ENCODE measurements at places on chromosomes 11 and 22. TPM values are rescaled to one million over a fixed set of nuclear protein-coding genes. Genes with fewer than 3 reads are reported as not detected.

DNA sequence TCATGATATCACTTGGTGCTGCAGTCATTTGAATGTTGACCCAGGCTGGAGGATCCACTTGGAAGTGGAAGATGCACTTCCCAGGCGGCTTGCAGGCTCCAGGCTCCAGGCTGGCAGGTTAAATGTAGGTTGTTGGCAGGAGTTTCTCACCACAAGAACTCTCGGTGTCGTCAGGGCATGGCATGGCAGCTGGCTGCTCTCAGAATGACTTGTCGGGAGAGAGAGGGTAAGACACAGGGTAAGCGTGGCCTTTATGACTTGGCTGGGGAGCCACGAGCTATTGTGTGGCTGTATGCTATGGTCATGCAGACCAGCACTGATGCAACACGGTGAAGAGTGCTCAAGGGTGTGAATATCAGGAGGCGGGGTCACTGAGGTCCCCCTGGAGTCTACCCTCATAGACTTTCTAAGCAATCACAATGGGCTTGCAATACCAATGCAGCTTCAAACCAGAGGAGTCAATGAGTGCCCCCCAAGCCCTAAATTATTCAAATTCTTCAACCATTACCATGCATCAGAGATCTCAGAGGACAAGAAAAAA lies 1027.7 kb downstream of the OPCML start:
- no peak for DNase-seq

- DNase-seq = no peak
Observed at GRCh38 chr11:109783840-109784239, 309.4 kb upstream of the ZC3H12C start.

DNA sequence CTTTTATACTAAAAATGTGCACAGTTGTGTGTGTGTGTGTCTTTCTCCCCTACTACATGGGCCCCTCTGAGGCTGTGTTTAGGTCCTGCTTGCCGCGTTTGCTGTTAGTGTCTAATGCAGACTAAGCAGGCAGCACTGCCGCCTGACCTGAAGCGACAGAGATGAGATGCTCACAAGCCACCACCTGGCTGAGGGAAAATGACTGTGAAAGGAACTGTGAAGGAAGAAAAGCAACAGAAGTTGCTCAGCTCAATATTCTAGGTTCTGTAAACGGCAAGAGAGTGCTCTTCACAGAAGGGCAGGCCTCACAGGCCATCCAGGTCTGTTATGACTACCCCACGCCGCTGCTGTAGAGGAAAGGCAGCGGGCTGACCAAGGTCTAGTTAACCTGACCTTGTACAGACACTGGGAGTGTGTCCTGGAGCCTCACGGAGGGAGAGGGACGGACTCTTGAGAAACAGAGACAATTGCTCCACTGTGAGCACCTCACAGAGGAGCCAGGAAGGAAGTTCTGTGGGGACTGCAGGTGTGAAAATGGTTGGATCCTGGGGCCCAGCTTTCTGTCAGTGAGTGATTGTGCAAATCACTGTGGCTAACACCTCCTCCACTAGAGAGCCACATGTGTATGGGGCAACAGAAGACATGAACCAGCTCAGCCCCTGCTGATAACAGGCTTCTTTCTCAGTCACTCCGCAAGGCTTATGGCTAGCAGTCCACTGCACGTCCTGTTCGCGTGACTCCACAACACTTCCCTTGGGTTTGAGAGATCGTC lies 31.3 kb upstream of the YPEL1 start:
- DNase-seq = peak; percentile 21

The APOBEC3A gene
- total RNA-seq = 0.75 TPM
